Omental fat pad (tissue), 4 donors: ENCODE measurements at places on chromosomes 4 and X.

DNA sequence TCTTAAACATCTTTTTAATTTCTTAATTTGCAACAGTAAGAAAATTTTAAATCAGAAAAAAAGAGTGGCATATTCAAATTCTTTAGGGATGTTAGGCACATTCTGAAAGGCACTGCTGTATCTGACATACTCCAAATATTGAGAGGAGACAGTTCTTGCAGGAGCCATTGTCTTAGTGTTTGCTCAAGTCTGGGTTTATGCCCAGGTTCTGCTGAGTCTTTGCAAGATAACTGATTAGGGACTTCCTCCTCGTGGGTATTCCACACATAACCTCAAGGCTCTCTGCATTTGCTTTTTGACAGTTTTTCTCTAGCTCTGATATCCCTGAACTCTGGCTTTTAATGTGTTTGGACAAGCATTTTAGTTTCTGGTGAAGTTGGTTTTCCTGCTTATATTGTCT is 52.6 kb downstream of the RPS3A start:
- DNase-seq = no peak

DNA sequence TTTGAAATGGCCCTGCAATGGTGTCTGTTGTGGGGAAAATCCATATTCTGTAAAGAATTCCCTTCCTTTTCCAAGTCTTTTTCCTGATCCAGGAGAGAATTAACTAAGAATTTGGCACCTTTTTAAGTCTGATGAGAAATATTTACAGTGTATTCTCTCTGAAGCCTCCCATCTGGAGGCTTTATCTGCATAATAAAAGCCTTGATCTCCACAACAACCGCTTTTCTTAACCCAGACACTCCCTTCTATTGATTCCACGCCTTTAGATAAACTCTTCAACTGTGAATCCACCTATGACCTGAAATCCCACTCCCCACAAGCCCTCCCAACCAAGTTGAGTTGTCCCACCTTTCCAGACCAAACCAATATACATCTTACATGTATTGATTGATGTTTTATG is 43.1 kb upstream of the TMPRSS11E start:
- no peak for DNase-seq

DNA sequence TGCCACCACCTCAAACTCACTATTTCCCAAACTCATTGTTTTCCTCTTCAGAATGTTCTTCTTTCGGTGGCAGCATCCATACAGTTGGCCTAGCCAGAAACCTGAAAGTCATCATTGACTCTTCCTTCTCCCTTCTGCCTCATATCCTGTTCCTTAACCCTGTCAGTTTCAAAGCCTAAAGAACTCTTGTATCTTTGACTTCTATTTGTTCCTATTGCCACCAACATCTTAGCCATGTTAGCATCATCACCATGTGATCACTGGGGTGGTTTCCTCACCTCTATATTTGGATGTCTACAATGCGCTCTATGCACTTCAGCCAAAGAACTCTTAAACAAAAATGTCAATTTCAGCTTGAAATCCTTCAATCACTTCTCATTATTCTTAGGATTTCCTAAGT is 29.0 kb downstream of the DDX60L start:
- DNase-seq = no peak

GRCh38 chr4:120881351-120881750 is 41.2 kb downstream of the PRDM5 start:
- no peak for DNase-seq

DNA sequence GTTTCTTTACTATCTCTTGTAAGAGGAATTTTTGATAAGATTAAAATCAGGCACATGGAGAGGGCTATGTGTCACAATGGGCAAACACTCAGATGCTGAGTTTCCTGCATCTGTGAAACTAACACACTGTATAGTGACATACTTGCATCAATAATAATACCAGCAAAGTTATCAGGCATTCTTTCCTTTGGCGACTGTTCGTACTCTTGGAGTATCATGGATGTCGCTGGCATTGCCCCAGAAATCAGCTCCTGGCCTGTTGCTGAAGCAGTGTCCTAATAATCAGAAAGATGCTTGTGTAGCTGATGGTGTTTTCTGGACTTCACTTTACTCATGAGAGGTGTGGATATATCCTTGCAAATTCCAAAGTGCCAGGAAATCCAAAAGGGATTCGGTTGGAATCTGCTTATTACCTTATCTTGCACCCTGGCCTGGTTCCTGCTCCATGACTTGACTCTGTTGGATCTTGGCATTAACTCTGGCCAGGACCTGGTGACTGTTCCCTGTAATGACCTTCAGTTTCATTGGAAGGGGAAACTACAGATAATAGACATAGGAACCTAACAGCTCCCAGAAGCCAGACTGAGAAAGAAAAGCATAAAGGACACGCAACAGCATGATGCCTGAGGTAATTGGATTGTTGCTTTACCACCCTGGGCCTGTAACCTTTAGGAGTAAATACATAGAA is 762.5 kb upstream of the GRIA3 start:
- no peak for DNase-seq

GRCh38 chr4:139184129-139184528 is 7.1 kb upstream of the ELF2 start:
- no peak for DNase-seq

- DNase-seq = no peak
Observed at GRCh38 chr4:183627979-183628588, 30.9 kb downstream of the RWDD4 start.

- no peak for DNase-seq
Observed at GRCh38 chr4:20287246-20287645, 35.5 kb downstream of the SLIT2 start.

DNA sequence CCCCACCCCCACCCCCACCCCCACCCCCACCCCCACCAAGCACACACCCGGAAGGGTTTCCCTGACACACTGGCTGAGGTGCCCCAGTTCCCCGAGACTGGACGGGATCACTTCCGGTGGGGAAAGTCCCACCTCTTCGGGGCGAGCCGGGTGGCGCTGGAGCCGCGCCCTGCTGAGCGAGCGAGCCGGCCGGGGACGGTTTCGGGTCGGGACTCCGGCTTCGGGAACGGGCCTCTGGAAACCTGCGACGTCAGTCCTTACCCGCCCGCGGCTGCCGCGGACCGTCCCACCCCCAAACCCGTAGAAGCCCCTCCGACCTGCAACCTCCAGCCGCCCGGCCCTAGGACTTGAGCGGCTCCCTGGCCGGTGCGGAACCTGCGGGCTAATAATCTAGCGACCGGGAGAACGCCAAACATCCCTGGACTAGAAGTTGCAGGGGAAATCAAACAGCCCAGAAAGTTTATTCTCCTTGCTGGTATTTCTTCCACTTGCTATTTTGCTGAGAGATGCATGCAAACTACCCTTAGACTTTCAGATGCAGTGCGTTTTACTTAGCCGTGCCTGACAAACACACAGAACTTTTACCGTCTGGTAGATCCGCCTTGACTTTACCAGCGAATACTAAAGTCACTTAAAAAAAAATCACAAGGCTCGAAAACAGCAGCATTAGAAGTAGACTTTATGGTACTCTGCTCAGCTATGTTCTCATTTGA is 991 bp downstream of the RAP2C start:
- no peak for DNase-seq

DNA sequence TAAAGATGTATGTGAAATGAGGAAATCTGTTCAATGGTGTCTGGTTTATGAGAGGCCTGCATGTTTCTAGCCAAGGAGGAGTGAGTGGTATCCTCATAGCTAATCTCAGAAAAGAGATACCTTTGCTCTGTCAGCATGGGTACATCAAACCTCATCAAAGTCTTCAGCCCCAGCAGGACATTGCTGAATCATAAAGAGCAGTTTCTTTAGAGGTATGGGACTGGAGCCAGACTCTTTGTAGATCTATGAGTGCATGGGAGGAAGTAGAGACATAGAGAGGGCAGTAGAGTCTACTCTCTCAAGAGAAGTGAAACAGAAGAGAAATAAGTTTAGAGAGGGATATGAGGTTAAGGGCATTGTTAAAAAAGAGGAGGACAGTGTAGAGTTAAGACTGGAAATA is 1950.9 kb downstream of the ARAP2 start:
- DNase-seq = no peak

DNA sequence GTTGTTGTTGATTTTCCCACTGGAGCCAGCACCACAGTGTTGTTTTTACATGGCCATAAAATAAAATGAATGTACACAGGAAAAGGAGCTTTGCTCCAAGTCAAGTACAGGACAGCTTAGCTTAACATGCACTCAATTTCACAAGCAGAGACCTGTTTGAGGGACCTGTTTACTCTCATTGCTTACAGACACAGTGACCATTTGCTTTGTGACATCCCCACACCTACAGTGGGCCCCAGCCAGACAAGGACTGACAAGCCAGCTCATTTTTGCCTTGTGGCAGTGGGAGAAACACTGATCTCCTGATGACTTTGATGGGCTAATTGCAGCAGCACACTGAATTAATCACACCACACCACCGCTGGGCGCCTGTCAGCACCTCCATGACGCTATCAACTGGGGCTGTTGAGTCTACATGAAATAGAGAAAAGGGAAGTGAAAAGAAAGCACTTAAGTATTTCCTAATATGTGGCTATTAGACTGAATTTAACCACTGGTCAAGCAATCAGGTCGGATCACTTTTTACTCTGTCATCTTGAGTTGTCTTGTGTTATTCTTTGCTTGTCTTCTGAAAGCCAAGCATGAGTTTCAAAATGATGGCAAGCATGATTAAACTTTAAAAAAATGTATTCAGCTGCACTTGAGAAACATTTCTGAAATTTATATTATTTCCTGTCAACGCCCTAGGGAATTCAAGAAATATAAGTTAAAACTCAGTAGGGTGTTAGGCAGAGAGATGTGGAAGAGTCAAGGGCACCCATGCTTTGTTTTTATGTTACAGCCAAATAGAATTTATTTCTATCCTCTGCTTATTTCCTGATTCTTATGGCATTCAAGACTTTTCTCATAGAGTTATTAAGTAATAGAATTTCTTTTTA is 557.7 kb downstream of the RAB28 start:
- DNase-seq = no peak

DNA sequence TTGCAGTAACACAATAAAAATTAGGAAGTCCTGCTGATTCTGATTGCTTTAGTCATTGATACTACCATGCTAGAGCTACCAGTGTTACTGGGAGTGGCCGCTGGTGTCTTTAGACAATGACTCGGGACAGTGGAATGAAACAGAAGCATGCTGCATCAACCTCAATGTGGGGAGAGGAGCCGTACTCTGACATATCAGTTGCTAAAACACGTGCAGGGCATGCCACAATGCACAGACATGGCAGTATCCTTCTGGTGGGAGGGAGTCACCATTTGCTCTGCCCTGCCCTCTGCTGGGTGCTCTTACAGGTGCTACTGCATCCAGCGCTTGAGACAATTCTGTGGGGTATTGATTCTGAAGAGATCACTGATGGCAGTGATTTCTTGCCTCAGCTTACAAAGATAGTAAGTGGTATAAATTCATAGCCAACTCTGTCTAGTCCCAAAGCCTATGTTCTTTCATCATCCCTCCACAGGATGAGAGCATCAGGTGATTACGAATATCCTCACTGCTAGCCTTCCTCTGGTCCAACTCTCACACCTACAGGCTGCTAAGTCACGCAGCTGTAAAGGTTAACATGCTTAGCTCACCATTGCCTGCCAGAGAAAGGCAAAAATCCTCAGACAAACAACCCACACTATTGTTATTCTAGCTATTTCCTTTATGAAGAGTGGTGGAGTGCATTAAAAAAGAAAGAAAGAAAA is 43.7 kb downstream of the NSG1 start:
- DNase-seq = no peak

DNA sequence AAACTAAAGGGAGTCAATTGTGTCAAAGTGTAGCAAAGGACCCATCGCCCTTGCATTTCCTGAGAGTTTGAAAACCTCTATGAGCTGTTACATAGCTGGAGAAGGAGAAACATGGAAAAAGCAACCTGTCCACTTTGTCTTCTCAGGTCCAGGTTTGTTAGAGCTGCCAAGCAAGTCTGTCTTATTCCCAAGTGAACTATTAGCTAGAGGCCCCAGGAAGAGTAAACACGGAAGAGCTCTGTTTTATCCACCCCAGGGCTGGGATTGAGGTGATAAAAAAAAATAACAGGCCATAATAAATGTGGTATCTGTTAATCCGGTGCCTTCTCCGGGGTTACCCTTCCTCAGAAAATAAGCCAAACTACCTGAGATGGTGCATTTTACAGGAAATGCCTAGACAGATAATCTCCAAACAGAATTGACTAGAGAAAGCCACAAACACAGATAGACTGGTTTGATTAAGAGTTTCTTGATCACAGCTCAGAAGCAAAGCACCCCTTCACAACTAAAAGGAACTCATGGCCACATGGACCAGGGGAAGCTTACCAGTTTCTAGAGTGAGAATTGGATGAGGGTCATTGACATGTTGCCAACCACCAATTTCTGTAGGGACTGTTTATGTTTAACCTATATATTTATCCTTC is 35.9 kb upstream of the RELL1 start:
- no peak for DNase-seq

- no peak for DNase-seq
Observed at GRCh38 chrX:154855256-154855655, 20.8 kb upstream of the SMIM9 start.

GRCh38 chr4:128686032-128686465 is 123.5 kb upstream of the JADE1 start:
- no peak for DNase-seq

DNA sequence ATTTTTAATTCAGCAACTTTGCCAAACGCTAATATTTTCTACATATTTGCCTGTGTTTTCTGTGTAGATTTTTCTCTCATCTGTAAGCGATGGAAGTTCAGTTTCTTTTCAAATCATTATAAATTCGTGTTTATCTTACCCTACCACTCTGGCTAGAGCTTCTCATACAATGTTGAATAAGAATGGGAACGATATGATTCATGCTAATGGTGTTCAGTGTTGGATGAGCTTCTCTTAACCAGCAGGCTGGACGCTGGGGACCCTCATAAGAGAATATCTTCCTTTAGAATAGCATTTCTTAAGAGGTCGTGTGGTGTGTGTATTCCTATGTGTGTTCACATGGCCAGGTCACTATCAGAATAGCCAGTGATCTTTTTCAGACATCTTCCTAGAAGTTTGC is 31.0 kb downstream of the NSDHL start:
- no peak for DNase-seq

DNA sequence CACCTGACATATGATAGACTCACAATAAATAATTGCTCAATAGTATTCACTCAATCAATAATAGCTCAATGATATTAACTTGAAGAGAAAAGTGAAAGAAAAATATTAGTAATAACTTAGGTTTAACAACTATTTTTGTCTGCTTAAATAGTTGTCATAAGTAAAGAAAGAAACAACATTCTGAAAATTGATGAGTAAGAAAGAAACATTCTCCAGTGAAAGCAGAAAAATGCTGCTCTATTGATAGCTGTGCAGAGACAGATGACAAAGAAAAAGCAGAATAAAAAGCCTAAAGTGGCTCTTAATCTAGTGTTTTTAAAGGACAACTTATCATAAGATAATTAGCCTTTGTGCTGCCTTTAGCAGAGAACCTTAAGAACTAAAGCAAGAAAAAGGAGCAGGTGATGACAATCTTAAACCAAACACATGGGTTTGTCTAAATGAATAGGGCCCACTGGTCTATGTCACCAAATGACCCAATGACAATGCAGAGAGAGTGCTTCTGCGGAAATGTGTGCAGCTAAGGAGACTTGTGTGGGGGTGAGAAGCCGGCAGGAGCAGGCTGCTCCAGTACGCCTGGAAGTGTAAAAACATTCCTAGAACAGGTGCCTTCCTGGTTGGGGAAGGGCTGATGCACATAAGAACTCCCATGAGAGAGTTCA is 13.2 kb downstream of the HS3ST1 start:
- DNase-seq = no peak
